ENCODE measurements at places on chromosomes 1 and 21.

DNA sequence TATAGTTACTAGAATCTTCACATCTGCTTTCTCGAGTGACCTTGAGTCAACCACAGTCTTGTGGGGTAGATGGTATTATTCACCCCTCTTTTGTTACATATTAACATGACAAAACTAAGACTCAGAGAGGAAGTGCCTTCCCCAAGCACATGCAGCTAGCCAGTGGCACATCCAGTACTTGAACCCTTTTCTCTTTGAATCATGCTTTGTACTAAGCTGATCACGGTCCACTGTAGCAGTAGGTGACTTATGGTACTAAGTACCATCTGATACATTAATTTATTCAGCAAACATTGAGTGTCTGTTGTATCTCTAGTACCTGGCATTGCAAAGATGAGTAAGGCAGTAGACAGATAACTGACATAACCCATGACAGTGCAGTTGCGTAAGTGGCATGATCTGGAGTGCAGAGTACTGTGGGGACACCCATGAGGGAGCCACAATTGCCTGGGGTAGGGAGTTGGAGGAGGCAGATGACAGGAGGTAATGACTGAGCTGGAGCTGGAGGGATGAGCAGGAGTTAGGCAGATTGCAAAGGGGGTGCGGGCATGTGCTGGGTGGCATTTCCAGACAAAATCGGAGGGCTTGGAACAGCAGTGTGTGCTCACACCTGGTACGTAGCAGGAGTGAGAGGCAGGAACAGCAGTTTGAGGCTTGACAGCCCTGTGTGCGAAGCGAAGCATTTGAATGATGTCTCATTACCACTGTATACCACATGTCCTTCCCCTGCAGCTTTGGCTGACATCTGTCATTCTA, 29.8 kb downstream of the UCK2 start:
- no peak for DNase-seq

- no peak for DNase-seq
Observed at GRCh38 chr1:203564024-203564423, 62.6 kb upstream of the ATP2B4 start.

GRCh38 chr1:116579259-116579875, 8.5 kb upstream of the CD58 start:
- DNase-seq, result no peak

DNA sequence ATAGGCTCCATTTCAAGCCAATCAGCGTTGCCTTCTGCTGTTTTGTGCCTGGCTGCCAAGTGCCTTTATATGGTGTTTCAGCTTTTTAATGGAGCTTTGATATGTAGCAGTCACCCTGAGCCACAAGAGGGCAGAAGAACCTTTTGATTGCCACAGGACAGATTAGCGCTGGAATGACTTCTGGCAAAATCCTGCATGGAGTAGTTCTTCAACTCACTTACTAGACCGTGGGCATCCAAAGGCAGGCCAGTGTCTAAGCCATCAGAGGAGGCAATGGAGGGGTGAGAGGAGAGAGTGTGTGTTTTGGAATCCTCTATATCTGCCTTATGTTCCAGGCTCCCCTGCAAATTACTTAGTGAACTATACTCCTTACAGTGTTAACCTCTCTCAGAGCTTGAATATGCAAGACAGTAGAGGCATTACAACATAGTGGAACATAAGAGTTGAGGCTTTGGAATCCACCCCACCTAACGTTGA, 56.2 kb downstream of the ST3GAL3 start:
- peak; percentile 25 for DNase-seq

DNA sequence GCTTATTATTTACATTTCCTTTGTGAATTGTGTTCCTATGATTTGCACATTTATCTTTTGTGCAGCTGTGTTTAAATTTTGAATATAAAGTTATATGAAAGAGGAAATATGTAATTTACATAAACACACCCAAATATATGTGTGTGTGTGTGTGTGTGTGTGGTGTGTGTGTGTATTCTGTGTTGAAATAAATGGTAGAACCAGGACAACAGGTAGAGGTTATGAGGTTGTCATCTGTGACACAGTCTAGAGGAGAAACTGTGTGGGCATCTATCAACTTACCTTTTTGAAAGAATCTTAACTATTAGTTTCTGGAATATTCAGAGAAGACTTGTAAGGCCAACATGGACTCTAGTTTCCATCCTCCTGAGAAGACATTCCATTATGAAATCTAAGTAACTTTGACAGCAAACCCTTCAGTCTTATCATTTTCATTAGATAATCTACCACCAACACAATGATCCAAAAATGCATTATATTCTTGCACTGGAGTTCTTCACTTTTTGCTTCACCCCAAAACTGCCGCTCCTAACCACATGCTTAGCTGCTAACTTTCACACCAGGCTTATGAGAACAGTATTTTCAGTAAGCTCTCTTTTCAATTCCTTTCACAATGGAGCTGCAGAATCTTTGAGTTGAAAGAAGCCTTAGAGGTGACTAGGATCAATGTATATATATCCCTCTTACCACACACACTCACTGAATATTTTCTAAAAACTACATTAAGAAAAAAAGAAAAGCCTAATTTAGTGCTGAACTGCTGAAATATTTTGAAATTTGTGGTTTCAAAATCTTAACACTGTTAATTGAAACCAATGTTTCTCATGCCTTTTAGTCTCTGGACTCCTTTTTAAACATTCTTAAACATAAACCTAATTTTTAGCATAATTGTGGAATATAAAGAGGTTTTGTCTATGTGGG, 21.8 kb downstream of the PTPRC start:
- DNase-seq, result no peak

GRCh38 chr1:1114431-1114830, 1.5 kb downstream of the C1orf159 start:
- DNase-seq, result no peak

DNA sequence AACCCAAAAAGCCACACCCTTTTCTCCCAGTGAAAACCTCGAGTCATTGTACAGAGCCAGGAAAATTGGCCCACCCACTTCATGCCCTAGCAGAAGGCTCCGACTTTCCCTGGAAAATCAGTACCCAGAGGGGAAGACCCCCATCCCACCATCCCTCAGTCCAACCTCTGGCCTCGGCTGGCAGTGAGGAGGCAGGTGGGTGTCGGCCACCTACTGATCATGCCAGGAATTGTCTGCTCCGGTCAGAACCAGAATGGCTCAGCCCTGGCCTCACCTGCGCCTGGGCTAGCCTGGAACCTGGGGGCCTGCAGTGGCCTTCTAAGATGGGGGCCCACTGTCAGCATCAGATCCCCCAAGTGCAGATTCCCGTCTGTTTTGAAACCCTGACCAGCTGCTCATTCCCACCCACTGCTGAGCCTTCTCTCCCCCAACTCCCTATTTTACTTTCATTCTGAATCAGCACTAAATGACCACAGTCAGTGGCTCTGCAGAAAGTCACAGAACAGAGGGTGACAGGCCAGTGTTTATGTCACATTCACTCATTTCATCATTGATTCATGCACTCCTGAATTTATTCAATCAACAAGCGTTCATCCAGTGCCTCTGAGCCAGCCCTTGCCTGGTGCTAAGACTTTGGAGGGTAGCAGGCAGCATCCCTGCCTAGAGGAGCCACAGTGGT, 3.0 kb upstream of the S100A9 start:
- no peak for DNase-seq

GRCh38 chr1:4830707-4831106, 176.3 kb downstream of the AJAP1 start:
- DNase-seq, result no peak

GRCh38 chr1:204013052-204013451, 59.9 kb upstream of the SOX13 start:
- DNase-seq, result no peak

GRCh38 chr1:45953934-45954847, 150.8 kb downstream of the MAST2 start:
- no peak for DNase-seq

DNA sequence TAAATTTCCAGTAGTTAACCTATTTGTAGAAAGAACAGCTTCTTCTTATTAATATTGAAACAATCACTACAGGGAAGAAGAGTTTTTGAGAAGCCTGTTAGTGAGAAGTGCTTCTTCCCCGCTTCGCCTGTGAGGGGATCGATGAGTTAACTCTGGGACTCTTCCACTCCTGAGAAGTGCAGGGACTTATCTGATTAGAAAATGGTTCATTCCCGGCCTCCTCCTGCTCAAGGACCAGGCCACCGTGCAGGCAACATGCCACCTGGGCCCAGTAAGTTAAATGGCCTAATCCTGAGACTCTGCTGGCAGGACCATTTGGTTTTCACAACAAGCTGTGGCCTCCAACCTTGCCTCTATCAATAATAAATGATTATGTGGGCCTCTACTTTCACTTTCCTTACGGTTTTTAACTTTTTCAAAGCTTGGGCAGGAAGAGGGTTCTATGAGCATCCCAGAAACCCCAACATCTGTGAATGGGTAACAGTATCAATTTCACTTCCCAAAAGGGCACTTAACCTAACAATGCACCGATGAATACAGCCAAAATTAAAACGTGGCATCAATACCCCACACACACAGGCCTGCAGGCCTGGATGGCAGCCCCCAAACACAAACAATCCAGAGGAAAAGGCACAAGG, 33.1 kb downstream of the SIPA1L2 start:
- no peak for DNase-seq

DNA sequence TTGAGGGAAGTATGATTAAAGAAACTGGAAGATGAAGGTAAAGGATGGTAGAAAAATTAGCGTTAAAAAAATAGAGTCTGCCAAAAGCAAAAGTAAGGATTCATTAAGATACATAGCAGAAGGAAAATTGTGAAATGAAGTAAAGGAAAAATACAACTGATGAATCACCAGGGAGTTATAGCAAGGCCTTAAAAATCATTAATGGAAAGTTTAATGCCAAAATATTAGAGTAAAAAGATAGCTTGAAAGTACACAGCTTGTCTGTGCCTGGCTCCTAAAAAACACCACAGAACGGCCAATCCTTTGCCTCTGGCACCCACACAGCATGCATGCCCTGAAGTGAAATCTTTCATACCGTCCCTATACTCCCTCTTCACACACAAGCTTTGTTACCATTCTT, 66.9 kb upstream of the APOBEC4 start:
- DNase-seq, result no peak

GRCh38 chr1:56859287-56859686, 4.7 kb downstream of the C8A start:
- DNase-seq, result no peak

- no peak for DNase-seq
Observed at GRCh38 chr1:84253891-84254290, 47.6 kb upstream of the SAMD13 start.

DNA sequence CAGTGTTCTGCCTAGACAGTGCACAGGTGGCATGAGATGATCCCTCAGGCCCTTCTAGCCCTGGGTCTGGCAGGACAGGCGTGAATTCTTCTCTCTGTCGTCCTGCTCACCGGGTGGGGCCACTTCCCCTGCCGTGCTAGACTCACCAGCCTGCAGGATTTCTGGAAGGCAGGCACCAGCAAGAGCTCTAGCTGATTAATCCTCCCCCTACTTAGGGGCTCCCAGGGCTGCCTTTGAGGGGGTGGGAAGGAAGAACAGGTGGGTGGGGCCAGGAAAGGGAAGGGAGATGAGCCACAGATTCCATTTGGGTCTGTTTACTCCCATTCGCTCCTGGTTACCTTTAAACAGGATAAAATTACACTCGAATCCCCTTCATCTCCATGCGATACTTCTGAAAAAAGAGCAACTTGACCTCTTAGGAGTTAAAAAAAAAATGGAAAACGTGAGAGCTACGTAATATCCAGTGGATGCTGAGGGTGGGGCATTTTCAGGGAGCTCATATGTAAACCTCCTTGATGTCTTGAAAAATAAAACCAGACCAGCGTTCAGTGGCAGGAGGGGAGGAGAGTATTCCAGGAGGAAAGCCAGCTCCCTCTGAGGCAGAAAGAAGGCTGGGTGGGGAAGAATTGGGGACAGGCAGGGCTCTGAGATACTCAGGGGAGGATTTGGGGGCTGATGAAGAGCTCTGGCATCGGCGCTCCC, 665.5 kb downstream of the PTPRU start:
- DNase-seq, result no peak

DNA sequence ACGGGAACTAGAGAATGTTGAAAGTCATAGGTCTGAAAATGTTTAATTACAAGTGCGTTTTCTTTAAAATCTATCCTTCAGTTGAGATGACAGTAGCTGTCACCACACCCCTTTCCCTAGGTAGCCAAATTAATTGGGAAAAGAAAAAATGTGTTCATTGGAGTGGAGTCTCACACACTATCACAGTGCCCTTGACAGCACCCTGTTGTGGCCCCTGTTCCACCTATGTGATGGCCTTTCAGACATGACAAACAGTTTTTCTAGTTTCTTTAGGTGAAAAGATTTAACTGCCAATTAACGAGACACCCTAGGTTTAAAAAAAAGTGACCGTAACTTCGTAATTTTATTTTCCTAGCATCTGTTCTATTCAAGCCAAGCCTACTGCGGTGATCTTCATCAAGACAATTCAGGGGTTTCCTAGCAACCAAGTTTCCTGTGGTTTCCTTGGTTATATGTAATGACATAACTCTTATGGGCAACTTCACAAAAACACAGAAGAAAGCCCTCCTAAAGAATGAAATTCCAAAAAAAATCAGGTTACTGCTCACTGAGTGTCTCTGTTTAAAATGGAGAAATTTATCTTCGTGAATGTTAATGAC, 298.3 kb downstream of the PDE4B start:
- no peak for DNase-seq

- no peak for DNase-seq
Observed at GRCh38 chr1:197725044-197725443, 50.2 kb downstream of the DENND1B start.

- DNase-seq, result no peak
Observed at GRCh38 chr1:208231881-208232661, 12.1 kb downstream of the PLXNA2 start.

GRCh38 chr21:26171258-26172100, 909 bp upstream of the APP start:
- DNase-seq, result no peak

DNA sequence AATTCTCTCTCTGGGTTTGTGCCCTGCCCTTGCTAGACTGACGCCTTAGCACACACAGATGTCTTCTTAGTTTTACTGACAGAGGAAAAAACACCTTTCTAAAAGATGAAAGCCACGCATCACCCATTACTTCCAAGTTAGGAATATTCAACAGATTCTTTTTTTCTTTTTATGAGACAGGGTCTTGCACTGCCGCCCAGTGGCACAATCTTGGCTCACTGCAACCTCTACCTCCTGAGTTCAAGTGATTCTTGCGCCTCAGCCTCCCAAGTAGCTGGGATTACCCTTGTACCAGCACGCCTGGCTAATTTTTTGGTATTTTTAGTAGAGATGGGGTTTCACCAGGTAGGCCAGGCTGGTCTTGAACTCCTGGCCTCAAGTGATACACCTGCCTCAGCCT, 169.2 kb downstream of the APP start:
- DNase-seq, result no peak

GRCh38 chr1:70459496-70460225, 48.6 kb downstream of the CTH start:
- no peak for DNase-seq
